ENCODE measurements at places on chromosomes 7 and 10.

DNA sequence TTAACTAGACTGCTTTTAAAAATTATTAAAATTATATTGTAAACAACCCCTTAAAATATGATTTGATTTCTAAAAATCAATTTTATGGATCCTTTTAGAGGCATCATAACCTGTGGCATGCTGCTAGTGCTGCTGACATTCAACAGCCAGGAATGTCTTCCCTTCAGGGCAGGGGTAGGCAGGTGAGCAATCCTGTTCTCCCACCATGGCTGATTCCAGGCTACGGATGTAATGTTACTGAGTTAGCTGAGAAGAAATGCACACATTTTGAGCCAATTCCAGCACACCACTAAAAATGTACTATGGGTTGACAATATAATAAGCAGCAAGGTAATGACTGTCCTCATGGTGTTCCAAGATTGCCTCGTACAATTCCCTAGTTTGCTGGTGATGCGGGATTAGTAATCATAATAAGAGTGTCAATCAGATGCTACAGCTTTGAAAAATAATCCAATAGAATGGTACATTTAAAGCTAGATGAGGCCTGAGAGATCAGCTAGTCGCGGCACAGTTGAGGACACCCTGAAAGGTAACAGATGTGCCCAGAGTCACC, 108.7 kb upstream of the PRR15 start:
- no peak for DNase-seq

GRCh38 chr10:51748959-51749358, 49.6 kb upstream of the CSTF2T start:
- no peak for DNase-seq

DNA sequence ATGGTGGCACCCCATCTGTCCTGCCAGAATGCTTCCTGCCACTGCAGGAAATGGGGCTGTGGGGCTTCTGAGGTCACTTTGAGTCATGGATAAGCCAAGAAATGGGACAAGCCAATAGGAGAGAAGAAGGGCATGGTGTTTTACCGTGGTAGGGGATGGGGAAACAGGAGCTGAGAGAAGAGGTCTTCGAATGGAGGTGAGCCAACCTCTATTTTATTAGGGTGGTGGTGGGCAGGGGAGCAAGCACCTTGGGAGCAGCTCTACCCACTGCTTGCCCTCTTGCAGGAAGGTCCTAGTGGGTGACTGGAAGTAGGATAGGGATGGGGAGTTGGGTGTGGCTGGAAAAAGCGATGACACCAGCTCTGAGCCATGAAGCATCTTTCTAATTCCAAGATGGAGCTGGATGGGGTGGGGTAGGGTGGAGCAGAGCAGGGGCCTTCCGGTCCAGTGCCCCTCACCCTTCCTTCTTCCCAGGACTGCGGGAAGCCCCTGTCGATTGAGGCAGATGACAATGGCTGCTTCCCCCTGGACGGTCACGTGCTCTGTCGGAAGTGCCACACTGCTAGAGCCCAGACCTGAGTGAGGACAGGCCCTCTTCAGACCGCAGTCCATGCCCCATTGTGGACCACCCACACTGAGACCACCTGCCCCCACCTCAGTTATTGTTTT, 9.1 kb downstream of the ZYX start:
- DNase-seq: no peak

DNA sequence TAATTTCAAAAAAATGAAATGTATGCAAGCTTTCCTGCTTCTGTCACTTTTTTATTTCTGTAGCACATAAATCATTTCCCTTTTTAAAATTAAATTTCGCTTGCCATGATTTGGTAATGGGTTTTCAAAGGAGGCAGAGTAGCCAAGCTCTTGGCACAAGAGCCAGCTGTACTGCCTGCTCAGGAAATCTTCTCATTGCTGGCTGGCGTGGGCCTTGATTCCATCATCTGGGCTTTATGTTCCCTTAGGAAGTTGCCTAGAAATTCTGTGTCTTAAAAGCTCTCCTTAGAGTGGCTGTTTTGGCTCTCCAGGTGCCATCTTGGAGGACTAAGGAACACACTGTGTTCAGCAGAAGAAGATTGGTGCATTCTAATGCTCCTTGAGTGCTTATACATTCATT, 107.4 kb downstream of the ARID5B start:
- DNase-seq: no peak

- DNase-seq: no peak
Measured at GRCh38 chr10:122567056-122567660, 6.6 kb downstream of the DMBT1 start.

GRCh38 chr10:124534231-124534798, 72.7 kb downstream of the LHPP start:
- DNase-seq: no peak

- no peak for DNase-seq
Measured at GRCh38 chr7:139094596-139094995, 14.9 kb downstream of the ZC3HAV1 start.

DNA sequence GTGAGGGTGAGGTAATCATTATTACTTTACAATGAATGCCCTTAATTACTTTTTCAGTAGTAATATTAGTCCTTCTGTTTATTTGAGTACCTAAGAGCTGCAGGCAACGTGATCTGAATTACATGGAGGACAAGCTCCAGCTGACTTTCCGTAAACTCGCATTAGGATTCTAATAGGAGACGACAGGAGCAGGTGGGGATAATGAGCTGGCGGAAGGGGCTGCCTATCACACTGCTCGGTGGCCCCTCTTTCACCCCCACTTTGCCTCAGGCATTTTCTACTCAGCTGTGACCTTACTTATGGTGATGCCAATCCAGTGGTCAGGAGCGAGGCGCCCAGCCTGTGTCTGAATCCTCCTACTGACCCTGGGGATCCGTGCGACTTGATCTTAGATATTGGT, at the start of gene C7orf33:
TSS of gene C7orf33 (plus strand) at position 296 of the 400 bp plus-strand sequence. CDS start 160 bp downstream, outside the sequence.
- DNase-seq: no peak

- no peak for DNase-seq
Measured at GRCh38 chr10:43078986-43079273, 2.1 kb downstream of the RET start.

DNA sequence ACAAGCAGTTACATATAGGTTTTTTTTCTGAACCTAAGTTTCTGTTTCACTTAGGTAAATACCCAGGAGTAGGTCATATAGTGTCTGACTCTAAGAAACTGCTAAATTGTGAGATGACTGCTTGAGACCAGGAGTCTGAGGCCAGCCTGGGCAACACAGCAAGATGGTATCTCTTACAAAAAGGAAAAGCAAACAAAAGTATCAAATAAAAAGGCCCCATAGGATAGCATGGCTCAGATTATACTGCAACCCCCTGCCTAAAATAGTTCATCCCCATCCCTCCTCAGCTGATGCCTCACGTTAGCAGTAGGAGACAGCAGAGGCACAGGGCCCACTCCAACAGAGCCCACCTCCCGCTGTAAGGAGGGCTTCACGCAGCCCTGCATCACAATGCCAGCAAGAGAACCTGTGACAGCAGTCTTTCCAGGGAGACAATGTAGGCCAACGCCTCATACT, 90.3 kb downstream of the SRPK2 start:
- DNase-seq: no peak

- DNase-seq: no peak
Measured at GRCh38 chr10:351770-352334, 216.6 kb downstream of the ZMYND11 start.

DNA sequence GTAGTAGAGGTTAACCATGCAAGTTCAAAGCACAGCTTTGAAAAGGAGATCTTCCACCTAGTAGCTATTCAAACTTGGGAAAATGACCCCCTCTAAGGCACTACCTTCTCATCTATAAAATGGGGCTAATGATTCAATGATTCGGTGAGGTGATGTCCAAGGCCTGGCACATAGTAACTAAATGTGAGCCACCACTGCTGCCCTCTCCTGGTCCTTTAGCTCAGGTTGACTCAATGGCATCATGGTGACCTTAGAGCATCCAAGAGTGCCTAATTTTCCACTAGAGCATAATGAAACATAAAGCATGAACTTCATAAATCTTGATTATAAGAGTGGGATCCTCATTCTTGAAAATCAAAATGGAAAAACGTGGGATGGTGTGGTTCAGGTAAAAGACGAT, 16.3 kb upstream of the PLCE1 start:
- DNase-seq: no peak

DNA sequence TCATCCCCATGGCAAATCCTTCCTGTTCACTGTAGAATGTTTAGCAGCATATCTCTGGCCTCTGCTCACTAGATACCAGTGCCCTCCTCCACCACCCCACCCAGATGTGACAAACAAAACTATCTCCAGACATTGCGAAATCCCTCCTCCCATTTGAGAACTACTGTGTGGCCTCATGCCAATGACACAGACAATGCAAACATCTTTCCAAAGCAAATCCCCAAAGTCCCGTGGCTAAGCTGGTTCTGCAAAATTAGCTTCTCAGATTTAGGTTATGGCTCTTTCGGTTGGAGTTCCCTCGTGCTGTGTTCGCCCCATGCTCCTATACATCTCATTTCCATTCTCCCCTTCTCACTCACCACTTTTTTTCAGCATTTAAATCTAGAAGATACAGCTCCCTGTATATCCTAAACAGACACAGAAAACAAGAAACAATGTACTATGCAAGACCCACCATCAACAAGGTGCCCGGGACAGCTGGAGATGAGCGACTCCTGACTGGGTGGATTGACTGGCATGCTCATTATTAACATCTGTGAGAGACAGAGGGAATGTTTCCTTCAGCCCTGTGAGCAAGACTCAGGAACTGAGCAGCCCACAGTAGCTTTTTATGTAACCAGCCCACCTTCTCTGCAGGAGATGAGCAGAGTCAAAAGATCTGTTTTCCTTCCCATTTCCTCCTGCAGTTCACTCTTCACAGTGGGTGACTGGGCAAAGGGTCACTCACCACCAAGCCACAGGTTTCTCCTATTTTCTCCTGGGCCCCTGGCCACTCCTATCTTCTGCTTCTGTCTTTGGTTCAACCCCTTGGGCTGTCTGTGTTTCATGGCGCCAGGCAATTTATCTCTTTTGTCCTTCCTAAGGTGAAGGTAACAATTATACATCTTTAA, 225.7 kb upstream of the AOAH start:
- no peak for DNase-seq

DNA sequence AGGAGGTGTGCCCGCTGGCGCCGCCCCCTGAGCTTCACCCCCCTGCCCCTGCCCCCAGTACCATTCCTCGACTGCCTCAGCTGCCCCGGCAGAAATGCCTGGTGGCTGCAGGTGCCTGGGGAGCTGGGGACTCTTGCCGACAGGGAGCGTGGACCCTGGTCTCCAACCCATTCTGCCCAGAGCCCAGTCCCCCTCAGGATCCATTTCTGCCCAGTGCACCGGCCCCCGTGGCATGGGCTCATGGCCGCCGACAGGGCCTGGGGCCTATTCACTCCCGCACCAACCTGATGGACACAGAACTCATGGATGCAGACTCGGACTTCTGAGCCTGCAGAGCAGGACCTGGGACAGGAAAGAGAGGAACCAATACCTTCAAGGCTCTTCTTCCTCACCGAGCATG, 12.7 kb upstream of the AHCYL2 start:
- DNase-seq: no peak

GRCh38 chr7:140238778-140239652, 62.2 kb upstream of the KDM7A start:
- no peak for DNase-seq

DNA sequence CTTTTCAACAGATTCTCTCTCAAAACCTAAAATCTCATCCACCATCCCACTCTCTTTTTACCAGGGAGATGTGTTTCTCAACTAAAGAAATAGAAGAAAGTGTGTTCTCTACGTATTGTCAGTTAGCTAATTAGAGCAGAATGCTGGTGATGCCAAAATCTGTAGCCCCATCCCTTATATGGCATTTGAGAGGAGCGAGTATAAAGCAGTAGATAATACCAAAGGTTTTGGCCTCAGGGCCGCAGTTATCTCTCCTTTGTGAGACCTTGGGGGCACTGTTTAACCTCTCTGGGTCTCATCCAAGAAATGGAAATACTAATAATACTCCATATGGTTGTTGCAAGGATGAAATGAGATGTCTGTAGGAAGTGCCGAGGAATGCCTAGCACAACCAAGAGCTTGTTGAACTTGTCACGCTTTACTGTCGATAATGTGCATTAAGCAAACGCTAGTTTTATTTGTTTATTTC, 456 bp upstream of the DLD start:
- DNase-seq: no peak

DNA sequence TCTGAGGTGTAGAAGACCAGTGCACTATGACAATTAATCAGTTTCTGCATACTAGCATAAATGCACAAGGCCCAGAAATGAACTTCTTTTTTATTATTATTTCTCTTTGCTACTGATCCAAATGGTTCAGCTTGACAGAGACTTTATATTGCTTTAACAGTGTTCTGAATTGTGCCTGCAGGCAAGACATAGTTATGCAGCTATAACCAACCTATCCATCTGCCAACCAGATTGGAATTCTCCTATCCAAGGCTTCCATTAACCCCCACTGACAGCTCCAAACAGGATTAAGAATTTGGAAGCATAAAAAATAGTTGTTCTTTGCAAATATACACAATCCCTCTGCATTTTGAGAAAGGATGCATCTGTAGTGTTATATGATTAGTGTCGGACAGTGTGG, 98.2 kb downstream of the BTRC start:
- DNase-seq: no peak

DNA sequence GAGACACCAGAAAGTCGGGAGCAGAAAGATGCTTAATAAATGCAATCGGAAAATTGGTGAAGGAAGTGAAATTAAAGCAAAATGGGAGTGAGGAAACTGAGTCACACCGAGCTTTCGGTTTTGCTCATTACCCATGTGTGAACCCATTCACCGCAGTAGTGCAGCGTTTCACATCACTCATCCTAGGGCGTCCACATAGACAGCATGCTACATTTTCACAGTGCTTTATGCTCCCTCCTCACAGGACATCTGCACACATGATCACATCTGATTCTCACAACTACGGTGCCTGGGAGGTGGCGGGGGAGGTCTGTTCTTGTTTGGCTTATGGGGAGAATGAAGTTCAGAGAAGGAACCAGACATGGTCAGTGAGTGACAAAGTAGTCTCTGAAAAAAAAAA, 36.6 kb upstream of the ATP6V0A4 start:
- no peak for DNase-seq

DNA sequence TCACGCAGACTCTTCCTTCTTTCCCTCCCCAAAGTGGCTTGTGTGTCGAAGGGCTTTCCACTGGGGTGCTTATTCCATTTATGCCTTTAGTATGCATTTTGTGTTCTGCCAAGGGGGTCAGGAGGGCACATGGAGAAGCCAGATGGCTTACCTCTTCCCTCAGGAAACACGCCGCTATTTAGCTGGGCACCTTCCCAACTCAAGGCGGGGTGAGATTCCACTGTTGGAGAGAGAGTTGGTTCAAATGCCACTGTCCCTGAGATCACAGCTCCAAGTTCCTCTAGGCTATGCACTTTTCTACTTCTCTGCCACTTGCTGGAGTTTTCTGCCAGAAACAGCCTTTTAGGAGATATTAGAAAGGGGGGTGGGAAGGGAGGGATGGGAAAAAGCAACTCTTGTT, 1091.8 kb downstream of the LRMDA start:
- DNase-seq: peak; percentile 14

GRCh38 chr7:118009419-118009818, 136.2 kb upstream of the CTTNBP2 start:
- DNase-seq: no peak

- DNase-seq: no peak
Measured at GRCh38 chr10:118956802-118957442, 72.6 kb upstream of the NANOS1 start.

Measured in left renal pelvis (tissue), 4 donors.